Activated gamma-delta T cell treated with anti-CD3 and anti-CD28 coated beads, Interleukin-2, amount 50 U/mL, for 16 hours (primary cell): ENCODE measurements at places on chromosomes 11 and 22.

- DNase-seq = no peak
Measured at GRCh38 chr11:61685617-61685967, 5.4 kb downstream of the DAGLA start.

DNA sequence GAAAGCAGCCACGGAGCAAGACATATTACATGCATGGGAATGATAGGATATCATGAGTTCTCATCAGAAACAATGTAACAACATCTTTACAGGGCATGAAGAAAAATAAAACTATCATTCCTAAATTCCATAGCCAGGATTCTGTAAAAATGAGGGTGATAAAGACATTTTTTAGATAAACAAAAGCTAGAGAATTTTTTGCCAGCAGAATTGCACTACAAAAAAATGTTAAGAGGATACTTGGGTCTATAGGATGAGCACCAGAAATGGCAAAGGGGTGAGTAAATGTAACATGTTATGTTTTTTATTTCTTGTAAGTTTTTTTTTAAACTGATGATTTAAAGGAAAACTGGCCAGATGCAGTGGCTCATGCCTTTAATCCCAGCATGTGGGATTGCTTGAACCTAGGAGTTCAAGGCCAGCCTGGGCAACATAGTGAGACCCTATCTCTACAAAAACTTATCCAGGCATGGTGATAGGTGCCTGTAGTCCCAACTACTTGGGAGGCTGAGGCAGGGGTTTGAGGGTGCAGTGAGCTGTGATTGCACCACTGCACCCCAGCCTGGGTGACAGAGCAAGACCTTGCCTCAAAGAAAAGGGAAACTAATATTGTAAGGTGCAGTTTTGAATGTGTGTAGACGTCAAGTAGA, 33.2 kb downstream of the TBX1 start:
- DNase-seq = no peak

DNA sequence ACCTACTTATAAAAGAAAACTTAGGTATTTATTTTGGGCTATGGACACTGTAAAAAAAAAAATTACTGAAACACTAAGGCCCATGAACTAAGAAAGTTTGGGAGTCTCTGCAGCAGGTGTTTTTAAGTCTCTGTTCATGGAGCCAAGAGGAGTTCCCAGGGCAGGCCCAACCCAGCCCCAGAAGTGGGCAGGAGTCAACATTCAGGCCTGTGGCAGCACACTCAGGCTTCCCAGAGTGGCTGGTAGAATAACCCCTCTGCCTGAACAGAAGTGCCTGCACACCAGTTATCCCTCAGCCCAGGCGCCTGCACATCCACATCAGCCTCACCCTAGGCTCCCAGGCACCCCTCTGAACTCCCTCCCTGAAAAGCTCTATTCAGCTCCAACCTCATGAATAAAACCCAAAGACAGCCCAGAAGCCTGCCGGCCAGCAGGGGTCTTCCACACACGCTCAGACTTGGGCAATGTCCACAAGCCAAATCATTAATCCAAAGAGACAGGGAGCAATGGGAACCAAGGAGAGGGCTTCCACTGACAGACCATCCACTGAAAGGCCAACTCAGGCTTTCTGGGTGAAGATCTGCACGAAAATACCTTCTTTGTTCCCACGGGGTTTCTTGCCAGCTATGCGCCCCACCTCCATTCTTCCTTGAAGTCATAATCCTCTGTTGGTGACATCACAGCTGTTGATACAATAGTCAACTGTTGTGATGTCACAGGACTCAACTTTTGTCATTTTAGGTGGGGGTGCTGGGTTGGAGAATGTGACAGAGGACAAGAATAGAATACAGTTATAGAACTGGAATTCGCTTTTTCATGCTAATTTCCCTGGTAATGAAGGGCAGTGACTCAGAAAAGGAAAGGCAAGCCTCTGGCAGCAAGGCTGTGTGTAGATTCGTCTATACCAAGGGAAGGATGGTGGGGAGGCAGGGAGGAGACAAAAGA, 83.7 kb downstream of the RPL27A start:
- DNase-seq = no peak

- no peak for DNase-seq
Measured at GRCh38 chr11:120516461-120517389, 5.2 kb downstream of the GRIK4 start.

- DNase-seq = no peak
Measured at GRCh38 chr11:20111871-20112270, 48.4 kb downstream of the DBX1 start.

DNA sequence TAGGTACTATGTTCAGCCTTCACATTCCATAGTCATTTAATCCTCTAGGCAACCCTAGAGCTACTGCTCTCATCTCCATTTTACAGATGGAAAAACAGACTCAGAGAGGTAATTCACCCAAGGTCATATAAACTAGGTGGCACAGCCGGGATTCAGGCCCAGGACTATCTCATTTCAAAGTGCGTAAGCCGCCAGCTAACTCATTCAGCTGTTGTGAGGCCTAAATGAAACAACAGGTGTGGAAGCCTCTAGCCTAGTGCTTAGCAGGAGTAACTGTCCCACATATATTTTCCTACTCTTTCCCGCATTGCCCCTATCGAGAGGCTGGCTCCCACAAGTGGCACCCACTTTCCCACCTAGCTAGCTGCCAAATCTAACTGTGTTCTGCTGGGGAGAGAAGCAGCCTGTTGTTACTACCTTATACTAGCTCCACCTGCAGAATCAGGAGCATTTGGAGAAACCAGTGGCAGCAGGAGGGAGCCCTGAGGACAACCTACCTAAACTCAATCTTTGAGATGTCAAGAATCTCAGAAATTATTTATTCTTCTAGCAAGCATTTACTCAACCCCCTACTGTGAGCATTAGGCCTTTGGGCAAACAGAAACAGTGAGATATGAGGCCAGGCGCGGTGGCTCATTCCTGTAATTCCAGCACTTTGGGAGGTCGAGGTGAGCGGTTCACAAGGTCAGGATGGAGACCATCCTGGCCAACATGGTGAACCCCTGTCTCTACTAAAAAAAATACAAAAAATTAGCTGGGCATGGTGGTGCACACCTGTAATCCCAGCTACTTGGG, 20.9 kb downstream of the PRG3 start:
- DNase-seq = no peak

GRCh38 chr11:102510439-102511135, 20.0 kb downstream of the MMP7 start:
- DNase-seq = no peak

DNA sequence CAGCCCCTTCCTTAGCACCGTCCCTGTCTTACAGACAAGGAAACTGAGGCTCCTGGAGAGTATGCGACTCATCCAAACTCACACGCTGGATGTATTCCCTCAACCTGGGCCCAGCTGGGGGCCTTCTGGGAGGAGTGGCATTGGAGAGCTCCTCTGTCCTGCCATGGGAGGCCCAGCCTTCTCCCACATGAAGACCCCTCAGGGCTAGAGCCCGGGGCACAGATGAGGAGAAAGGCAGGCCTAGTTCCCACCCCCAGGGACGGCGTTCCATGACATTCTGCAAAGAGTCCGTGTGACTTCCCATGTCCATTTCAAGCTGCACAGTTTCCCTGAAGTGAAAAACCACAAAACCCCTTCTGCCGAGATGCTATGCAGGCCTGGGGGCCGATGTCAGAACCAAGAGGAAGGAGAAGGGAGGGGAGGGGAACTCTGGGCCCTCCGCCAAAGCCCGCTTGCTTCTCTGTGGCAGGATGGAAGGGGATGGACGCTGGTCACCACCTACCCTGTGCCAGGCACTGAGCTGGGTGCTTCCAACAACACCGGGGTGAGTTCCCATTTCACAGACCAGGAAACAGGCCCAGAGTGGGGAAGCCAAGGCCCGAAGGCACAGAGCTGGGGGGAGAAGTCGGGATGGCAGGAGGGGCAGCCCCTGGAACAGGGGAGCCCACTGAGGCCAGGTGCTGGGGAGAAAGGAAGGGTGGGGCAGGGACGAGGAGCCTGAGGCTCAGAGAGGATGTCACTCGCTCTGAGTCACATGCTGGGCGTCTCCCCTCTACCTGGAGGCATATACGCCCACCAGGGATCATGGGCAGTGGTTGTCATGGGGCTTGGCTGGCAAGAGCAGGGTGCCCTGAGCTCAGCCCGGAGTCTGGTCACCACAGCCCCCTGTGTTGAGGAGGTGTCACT, 15.7 kb downstream of the RAC2 start:
- DNase-seq = no peak

DNA sequence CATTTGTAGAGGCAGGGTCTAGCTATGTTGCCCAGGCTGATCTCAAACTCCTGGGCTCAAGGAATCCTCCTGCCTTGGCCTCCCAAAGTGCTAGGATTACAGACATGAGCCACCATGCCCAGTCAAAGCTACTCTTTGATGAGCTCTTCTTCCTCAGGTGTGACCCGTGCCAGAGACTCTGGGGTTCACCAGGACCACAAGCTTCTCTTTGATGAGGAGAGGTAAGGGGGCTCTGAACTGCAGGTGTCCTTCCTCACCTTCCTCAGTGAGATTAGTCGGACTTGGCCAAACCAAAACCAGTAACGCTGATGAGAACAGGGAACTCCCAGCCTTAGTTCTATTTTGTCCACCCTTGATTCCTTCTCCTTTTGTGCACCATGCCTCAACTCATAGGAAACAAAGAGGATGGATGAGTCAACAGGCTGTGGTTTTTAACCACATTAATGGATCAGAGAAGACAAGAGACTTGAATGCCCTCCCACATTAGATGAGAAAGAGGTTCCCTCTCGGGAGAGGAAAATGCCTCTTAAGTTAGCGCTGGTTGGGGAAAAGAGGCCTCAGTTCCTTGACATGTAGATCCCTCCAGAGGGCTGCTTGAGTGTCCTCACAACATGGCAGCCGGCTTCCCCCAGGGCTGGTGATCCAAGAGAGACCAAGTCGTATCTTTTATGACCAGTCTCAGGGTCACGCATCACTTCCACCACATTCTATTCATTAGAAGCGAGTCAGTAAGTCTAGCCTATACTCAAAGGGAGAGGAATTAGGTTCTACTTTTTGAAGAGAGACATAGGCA, 25.7 kb upstream of the CTR9 start:
- no peak for DNase-seq

DNA sequence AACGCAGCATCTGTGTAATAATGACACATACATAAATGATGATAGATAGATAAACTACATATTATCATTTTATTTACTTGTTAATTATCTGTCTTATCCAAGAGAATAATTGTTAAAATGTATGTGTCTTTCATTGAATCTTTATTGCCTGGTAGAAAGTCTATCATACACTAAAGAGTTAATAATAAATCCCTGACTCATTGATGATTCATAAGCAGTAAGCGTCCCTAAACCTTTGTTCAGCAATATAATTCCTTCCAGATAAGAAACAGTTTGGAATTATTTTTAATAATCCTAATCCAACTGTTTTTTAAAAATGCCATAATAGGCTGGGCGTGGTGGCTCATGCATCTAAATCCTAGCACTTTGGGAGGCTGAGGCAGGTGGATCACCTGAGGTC, 655.6 kb upstream of the CNTN5 start:
- no peak for DNase-seq

DNA sequence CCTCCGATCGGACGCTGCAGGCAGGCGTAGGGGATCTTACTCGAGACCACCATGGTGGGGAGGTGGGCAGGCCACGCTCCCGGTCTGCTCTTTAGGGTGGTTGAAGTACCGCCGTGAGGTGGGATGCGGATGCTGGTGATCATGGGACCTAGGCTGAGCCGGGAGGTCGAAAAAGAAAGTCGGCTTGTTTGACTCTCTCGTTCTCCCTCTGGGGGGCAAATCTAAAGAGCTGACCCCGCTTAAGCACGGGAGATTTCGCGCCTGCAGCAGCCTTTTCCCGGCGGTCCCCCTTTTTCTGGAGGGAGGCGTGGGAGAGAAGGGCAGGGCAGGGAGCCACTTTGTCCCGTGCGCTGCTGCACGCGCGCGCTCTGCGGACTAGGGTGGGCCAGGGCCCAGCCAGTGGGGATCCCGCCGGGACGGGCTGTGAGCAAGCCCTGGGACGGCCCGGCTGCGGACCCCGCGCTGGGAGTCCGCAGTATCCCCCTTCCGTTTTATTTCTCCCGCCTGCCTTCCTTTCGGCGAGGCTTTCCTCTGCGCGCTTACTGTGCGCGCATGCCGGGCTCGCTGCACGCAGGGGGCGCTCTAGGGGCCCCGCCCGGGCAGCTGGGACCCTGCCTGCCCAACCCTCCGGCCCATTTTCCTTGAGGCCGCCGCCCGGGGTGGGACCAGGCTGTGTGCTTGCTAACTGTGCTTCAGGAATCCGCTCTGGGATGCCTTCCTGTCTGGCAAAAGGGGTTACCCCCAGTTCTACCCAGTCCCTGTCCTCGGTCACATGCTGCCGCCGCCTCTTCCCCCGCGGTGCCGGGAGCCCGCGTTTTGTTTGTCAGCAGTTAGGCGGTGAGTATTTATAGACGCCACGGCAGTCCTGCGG, 81.0 kb downstream of the PRR5L start:
- peak; percentile 28 for DNase-seq

DNA sequence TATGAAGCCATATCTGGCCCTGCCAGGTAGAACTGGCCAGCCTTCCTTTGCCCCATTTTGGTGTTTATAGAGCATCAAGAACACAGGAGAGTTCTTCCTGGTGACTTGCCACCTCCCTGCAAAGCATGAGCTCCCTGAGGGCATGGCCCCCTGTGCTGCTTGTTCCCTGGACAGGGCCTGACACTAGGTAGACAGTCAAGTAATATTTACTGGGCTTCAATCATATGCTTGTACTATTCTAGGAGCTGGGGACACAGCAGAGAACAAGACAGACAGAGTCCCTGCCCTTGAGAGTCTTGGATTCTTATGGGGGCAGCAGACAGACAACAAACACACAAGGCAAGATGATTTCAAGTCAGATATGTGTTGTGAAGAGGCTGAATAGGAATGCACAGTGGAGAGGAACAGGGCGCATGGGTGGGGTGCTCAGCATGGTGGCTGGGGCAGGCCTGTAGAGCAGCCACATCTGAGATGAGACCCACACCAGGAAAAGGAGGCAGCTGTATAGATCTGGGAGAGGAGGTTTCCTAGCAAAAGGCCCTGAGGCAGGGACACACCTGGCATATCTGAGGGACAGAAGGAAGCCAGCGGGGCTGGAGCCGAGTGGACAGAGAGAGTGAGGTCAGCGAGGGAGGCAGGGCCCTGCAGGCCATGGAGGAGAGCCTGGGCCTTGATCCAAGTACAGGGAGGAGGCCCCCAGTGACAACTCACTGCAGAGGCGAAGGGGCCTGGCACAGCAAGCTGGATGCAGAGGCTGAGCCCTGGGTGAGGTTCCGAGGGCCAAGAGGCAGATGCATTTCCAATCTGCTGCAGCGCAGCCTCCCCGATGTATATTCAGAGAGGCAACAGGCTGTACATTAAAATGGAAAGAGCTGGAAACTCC, 10.2 kb upstream of the CBX6 start:
- DNase-seq = no peak

GRCh38 chr22:50701428-50702154, 29.0 kb downstream of the SHANK3 start:
- no peak for DNase-seq

DNA sequence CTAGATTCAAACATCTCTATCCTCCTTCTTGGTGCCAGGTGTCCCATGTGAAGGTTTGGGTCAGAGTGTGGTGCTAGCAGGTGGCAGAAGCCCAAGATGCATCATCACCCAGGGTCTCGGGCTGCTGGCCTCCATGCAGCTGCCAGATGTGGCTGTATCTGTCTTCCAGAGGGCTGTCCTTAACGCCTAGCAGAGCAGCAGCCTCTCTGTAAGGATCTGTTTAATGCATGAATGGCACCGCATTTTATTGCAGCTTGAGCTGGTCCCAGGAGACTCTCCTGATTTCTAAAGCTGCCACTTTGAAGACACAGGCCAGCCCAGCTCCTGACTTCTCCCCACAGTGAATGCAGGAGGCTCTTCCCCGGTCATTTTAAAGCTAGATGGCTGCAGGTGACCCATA, 26.3 kb downstream of the SLC1A2 start:
- no peak for DNase-seq

- no peak for DNase-seq
Measured at GRCh38 chr11:71962428-71963038, 33.7 kb downstream of the RNF121 start.
